Activated T-helper 17 cell treated with anti-CD3 and anti-CD28 coated beads, Interleukin-2, amount 50 U/mL, for 72 hours (primary cell): ENCODE measurements at places on chromosomes 7 and 10.

DNA sequence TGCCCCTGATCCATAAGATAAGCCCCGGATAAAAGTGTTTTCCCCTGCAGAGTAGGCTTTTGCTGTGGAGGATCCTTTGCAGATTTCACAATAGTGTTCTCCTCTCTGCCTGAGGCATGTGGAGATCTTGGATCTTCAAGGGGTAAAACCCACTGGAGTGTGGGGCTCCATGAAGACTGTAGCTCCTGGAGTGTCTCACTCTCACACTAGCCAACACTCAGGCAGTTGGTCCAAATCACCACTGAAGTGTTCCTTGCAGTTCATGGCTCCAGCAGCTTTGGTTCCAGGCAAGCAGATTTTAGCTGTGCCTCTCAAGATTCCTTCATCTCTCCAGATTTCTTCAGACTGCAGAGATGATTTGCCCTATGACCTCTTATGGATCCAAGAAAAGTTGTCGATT, 665.3 kb downstream of the TNS3 start:
- no peaks in the 10 kb centered on the region for H3K27me3 ChIP-seq
- no peaks in the 10 kb centered on the region for H3K4me1 ChIP-seq
- ATAC-seq = no peak
- no peak overlapping the region for H3K27ac ChIP-seq
- H3K4me3 ChIP-seq = no peak overlapping the region
- no peaks in the 10 kb centered on the region for H3K36me3 ChIP-seq

- H3K36me3 ChIP-seq = no peaks in the 10 kb centered on the region
- H3K4me3 ChIP-seq = no peak overlapping the region
- H3K4me1 ChIP-seq = peaks cover 7% of the 10 kb centered on the region
- H3K27ac ChIP-seq = peak overlapping the region; percentile 50
- peaks cover 13% of the 10 kb centered on the region for H3K27me3 ChIP-seq
- peak; percentile 77 for ATAC-seq
Observed at GRCh38 chr7:50534690-50535290, 30.4 kb downstream of the DDC start.

GRCh38 chr10:79418274-79418673, 27.1 kb downstream of the ZCCHC24 start:
- no peak overlapping the region for H3K4me3 ChIP-seq
- no peaks in the 10 kb centered on the region for H3K36me3 ChIP-seq
- no peak overlapping the region for H3K27ac ChIP-seq
- H3K27me3 ChIP-seq = no peaks in the 10 kb centered on the region
- peaks cover 5% of the 10 kb centered on the region for H3K4me1 ChIP-seq

GRCh38 chr10:100894589-100895294, 18.0 kb upstream of the SLF2 start:
- peaks cover 29% of the 10 kb centered on the region for H3K27me3 ChIP-seq
- H3K4me3 ChIP-seq = no peak overlapping the region
- ATAC-seq = no peak
- H3K36me3 ChIP-seq = no peaks in the 10 kb centered on the region

GRCh38 chr10:11875494-11876281, 52.5 kb downstream of the PROSER2 start:
- H3K4me1 ChIP-seq = peaks cover 6% of the 10 kb centered on the region
- H3K27me3 ChIP-seq = no peaks in the 10 kb centered on the region
- no peaks in the 10 kb centered on the region for H3K36me3 ChIP-seq
- ATAC-seq = peak; percentile 72
- H3K27ac ChIP-seq = no peak overlapping the region

DNA sequence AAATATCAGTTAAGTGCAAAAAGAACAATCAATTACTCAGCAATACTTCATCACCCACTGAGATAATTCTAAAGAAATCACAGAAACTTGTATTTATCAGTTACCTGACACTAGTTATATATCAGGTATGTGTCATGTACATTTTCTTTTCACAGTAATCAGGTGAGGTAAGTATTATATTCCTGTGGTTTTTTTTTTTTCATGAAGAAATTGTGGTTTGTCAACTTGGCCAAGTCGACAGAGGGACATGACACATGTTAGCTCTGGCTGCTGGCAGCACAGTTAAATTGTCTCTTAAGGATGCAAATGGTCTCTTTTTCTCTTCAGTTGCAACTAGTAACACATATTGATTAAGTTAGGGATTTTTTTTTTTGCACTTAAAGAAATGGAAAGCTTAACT, 13.7 kb upstream of the GPR141 start:
- H3K36me3 ChIP-seq = no peaks in the 10 kb centered on the region
- H3K27ac ChIP-seq = no peak overlapping the region
- ATAC-seq = no peak
- no peak overlapping the region for H3K4me3 ChIP-seq
- peaks cover 23% of the 10 kb centered on the region for H3K27me3 ChIP-seq

DNA sequence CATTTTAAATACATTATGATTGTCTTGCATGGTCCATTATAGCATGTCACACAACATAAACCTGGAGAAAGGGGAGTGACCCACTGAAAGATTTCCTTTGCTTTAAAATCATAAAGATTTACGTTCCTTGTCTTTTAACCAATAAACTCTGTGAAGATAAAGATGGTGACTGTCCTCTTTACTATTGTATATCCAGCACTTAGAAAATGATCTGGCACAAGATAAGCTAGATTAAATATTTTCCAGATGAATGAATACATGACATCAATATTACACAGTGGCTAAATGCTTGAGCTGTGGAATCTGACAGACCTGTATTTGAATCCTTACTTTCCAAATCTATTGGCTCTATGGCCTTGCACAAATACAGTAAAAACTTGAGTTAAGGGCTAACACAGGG, 938.4 kb downstream of the SORCS1 start:
- H3K4me3 ChIP-seq = no peak overlapping the region
- H3K4me1 ChIP-seq = no peaks in the 10 kb centered on the region
- no peak for ATAC-seq
- H3K36me3 ChIP-seq = no peaks in the 10 kb centered on the region
- no peaks in the 10 kb centered on the region for H3K27me3 ChIP-seq

DNA sequence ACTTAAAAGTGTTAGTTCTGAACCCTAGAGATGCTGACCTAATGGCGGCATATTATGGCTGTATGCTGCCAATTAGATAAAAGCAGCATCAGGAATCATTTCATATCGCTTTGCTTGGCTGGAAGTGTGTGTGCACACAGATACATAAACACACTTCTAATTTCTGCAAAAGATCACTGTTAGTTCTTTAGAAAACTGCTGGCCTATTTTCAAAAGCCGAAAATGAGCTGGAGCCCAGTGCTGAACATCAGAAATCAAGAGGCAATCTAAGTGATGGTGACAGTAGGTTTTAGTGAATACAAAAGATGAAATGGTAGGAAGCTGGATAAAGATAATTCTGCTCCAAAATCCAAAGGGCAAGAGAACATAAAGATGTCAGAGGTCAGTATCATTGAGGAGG, 745.8 kb upstream of the LRRTM3 start:
- H3K27ac ChIP-seq = no peak overlapping the region
- no peak overlapping the region for H3K4me3 ChIP-seq
- ATAC-seq = no peak

- no peak for ATAC-seq
- peaks cover 9% of the 10 kb centered on the region for H3K27me3 ChIP-seq
- no peak overlapping the region for H3K27ac ChIP-seq
- H3K4me3 ChIP-seq = no peak overlapping the region
- H3K36me3 ChIP-seq = no peaks in the 10 kb centered on the region
Observed at GRCh38 chr10:78408671-78409472, 375.2 kb downstream of the RPS24 start.

- no peak overlapping the region for H3K27ac ChIP-seq
- no peaks in the 10 kb centered on the region for H3K27me3 ChIP-seq
- H3K4me3 ChIP-seq = peak overlapping the region; percentile 19
- peaks cover 64% of the 10 kb centered on the region for H3K36me3 ChIP-seq
Observed at GRCh38 chr10:49534670-49535381, 4.1 kb downstream of the ERCC6 start.

GRCh38 chr7:55099066-55099820, 80.4 kb downstream of the EGFR start:
- ATAC-seq = no peak
- H3K36me3 ChIP-seq = no peaks in the 10 kb centered on the region
- no peak overlapping the region for H3K27ac ChIP-seq
- H3K27me3 ChIP-seq = peaks cover 34% of the 10 kb centered on the region
- H3K4me3 ChIP-seq = no peak overlapping the region
- H3K4me1 ChIP-seq = no peaks in the 10 kb centered on the region

DNA sequence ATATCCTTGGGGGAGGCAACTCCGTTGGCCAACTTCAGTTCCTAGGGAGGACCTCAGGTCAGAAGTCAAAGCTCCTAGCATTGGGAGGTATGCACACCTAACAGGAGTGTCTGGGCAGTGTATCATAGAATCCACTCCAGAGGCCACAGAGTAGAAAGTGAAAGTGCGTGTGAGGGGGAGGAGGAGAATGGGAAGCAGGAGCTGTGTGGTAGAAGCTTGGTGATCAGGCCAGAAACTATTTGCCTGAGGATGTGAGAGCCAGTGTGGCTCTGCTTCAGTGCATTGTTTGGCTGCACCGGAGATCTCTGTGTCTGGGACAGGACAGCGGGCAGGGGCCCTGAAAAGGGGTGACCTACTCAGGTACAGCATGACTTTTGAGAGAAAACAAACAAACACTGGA, 557.4 kb upstream of the VSTM2A start:
- no peak for ATAC-seq
- H3K27me3 ChIP-seq = no peaks in the 10 kb centered on the region
- H3K27ac ChIP-seq = no peak overlapping the region
- H3K4me1 ChIP-seq = no peaks in the 10 kb centered on the region

- no peak for ATAC-seq
- peaks cover 33% of the 10 kb centered on the region for H3K27me3 ChIP-seq
- no peaks in the 10 kb centered on the region for H3K36me3 ChIP-seq
- H3K27ac ChIP-seq = no peak overlapping the region
- no peak overlapping the region for H3K4me3 ChIP-seq
Observed at GRCh38 chr7:155414547-155415492, 43.1 kb upstream of the EN2 start.

GRCh38 chr10:60978287-60979115, 34.5 kb upstream of the RHOBTB1 start:
- H3K27me3 ChIP-seq = peaks cover 10% of the 10 kb centered on the region
- no peak overlapping the region for H3K4me3 ChIP-seq
- no peaks in the 10 kb centered on the region for H3K36me3 ChIP-seq
- no peak for ATAC-seq

DNA sequence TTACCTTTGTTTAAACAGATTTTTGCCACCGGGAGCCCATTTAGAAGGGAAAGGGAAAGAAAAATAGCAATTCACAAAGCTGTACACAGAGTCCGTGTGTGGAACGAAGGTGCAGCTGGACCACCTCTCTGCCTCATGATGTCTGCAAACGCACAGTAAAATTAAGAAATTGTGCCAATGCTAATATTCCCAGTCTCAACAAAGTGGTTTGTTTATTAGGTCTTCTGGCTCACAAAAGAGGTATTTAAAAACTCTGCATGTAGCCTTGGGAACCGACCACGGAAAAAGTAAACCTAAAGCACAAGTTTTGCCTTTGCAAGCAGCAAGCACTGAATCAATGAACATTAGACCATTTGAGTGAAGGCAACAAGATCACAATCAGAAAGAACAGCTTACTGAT, 57.7 kb downstream of the CREB3L2 start:
- peaks cover 18% of the 10 kb centered on the region for H3K4me1 ChIP-seq
- no peak for ATAC-seq
- H3K27ac ChIP-seq = no peak overlapping the region
- H3K27me3 ChIP-seq = no peaks in the 10 kb centered on the region
- H3K4me3 ChIP-seq = no peak overlapping the region

DNA sequence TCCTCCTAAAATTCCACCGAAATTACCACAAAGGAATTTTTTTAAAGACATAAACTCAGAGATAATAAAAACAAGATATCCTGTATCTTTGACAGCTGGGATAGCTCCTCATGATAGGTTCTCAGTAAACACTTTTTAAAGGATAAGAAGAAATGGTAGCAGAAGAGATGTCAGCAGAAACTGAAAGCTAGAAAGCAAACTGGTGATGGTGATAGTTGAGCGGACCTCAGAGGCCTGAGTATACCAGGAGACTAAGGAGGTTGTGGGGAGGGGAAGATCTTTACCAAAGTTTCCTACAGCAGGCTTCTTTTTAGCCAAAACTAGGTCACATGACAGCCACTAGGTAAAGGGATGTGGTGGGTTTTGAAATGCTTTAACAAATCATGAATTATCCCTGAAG, 22.5 kb downstream of the PCGF5 start:
- H3K4me1 ChIP-seq = peaks cover 9% of the 10 kb centered on the region
- peaks cover 6% of the 10 kb centered on the region for H3K36me3 ChIP-seq
- H3K27me3 ChIP-seq = no peaks in the 10 kb centered on the region
- ATAC-seq = peak; percentile 69
- peak overlapping the region; percentile 31 for H3K4me3 ChIP-seq

DNA sequence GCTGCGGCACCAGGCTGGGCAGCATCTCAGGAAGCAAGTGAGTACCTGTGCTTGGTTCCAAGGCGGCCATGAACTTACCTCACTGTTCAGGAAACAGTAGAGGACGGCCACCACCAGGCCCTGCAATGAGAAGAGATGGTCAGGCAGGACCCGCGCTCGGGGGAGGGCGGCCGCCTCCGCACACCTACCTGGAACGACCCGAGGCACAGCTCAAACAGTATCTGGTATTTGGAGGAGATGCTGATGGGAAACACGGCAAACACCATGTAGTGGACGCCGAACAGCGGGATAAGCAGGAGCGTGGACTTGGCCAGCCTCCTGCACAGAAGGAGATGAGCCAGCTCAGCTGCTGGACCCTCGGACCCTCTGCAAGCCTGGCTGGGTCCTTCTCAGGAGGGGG, 112.9 kb downstream of the VIPR2 start:
- H3K4me3 ChIP-seq = no peak overlapping the region
- H3K27ac ChIP-seq = no peak overlapping the region
- no peaks in the 10 kb centered on the region for H3K4me1 ChIP-seq
- no peak for ATAC-seq
- H3K27me3 ChIP-seq = peaks cover 22% of the 10 kb centered on the region

GRCh38 chr10:5543623-5544022, 18.9 kb downstream of the CALML3 start:
- H3K27me3 ChIP-seq = peaks cover 3% of the 10 kb centered on the region
- H3K27ac ChIP-seq = no peak overlapping the region
- H3K4me1 ChIP-seq = no peaks in the 10 kb centered on the region
- no peak overlapping the region for H3K4me3 ChIP-seq
- no peak for ATAC-seq
- H3K36me3 ChIP-seq = no peaks in the 10 kb centered on the region

GRCh38 chr7:33946094-33946699, 40.9 kb downstream of the BMPER start:
- ATAC-seq = no peak
- no peak overlapping the region for H3K4me3 ChIP-seq
- no peak overlapping the region for H3K27ac ChIP-seq
- no peaks in the 10 kb centered on the region for H3K36me3 ChIP-seq
